ENCODE measurements at places on chromosomes 5 and 9.

DNA sequence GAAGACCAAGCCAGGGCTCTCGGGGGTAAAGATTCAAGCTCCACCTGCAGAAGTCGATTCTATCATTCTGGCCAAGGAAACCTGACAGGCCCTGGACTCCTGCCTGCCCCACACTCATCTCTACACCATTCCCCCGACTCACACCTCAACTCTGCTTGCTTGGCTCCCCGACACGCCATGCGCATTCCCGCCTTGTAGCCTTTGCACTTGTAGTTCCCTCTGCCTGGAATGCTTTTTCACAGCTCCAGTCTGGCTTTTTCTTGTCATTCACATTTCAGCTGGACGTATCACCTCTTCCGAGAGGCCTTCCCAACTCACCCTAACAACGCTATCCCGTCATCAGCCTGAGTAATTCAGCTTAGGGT is 28.7 kb upstream of the HAND1 start:
- DNase-seq: no peak

- DNase-seq: no peak
These were observed 334.2 kb upstream of the CCNH start for GRCh38 chr5:87746891-87747377.

DNA sequence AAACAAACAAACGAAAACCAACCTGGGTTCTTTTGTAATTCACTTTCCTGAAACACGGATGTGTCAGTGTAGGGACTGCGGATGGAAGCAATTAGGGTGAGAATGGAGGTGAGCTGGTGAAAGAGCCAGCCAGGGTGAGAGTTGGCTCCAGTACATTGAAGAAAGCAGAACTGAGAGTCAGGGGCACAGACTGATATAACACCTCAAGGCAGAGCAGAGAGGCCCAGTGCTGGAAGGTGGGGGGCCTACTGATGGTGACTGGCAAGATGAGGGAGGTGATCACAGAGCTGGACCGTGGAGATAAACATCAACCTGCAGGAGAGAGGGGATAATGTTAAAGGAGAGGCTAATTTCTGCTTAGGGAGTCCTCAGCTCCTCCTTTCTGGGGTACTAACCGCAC is 221.1 kb downstream of the MAN2A1 start:
- no peak for DNase-seq

DNA sequence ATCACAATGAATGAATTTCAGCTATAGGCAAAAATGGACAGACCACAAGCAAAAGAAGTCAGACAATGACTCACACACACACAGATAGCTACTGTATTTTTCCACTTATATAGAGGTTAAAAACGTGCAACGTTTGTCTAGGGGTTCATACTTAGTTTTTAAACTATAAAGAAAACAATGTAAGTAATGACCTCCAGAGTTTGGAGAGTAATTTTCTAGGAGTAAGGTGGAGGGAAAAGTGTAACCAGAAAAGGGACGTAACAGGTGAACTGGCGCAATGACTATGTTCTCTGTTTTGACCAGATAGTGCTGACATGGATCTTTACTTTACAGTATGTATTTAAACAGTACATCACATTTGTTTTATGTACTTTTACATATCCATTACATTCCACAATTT is 51.1 kb downstream of the FNIP1 start:
- no peak for DNase-seq

DNA sequence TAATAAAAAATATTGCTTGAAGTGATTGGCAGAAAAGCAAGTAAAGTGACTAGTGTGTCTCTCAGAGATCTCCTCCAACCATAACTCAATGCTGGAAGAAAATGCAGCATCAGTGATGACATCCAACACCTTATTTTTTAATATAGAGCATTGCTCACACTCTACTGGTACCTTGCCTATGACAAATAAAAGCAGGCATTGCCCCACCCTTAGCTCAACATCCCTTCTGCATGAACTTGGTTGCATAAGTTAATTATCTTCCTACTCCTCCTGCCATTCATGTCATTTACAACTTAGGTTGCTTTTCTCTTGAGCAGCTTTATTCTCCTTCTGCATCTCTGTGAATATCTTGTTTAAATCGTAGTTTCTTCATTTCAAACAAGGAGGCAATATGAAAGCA is 41.2 kb downstream of the FEM1C start:
- no peak for DNase-seq

DNA sequence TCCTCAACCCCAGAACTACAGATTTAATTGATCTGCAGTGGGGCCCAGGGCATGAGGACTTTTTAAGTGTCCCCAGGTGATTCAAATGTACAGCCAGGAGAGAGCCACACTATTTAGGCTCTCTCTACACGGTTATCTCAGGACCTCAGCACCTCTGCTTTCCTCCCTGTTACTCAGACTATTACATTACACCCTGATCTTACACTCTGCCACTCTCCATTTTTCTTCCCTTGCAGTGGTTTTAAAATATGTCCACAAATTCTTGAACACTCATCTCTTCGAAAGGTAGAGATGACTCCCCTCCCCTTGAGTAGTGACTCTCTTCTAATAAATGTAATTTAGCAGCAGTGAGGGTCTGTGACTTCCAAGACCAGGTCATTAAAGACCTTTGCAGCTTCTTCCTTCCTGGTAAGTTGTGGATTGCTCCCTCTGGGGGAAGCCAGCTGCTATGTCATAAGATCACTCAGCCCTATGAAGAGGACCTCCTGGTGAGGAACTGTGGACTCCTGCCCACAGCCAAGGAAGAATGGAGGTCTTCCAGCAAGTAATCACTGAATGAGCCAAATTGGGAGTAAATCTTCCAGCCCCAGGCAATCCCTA is 87.5 kb upstream of the SSBP2 start:
- DNase-seq: no peak

- no peak for DNase-seq
These were observed 58.4 kb downstream of the SH3GL2 start for GRCh38 chr9:17637229-17637628.

- no peak for DNase-seq
These were observed 1080.5 kb upstream of the DMAC1 start for GRCh38 chr9:8880060-8880459.

DNA sequence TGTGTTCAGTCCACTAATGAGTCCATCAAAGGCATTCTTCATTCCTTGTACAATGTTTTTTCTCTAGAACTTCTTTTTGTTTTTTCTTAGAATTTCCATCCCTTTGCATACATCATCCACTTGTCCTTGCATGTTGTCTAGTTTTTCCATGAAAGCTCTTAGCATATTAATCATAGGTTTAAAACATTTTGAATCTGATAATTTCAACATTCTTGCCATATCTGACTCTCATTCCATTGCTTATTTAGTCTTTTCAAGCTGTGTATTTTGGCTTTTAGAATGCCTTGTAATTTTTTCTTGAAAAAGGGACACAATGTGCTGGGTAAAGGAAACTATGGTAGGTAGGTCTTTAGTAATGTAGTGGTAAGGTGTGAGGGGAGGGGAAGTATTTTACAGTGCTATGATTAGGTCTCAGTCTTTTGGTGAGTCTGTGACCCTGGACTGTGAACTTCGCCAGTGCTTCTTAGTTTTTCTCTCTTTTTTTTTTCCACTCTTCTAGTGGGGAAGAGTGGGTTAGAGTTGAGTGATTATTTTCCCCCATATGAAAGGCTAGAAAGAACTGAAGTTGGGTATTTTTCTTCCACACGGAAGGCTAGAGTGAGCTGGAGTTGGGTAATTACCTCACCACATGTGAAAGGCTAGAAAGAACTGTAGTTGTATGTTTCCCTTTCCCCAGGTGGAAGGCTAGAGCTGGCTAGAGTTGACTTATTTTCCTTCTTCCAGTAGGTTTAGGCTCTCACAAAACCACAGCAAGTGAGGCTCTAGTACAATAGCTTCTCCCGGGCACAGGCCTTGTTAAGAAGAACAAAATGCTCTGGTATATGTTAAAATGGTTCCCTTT is 172.1 kb downstream of the SNX18 start:
- no peak for DNase-seq

GRCh38 chr9:31372799-31373587 is 1011.5 kb upstream of the ACO1 start:
- no peak for DNase-seq

GRCh38 chr9:95515272-95516113 is 1.3 kb downstream of the PTCH1 start:
- no peak for DNase-seq

DNA sequence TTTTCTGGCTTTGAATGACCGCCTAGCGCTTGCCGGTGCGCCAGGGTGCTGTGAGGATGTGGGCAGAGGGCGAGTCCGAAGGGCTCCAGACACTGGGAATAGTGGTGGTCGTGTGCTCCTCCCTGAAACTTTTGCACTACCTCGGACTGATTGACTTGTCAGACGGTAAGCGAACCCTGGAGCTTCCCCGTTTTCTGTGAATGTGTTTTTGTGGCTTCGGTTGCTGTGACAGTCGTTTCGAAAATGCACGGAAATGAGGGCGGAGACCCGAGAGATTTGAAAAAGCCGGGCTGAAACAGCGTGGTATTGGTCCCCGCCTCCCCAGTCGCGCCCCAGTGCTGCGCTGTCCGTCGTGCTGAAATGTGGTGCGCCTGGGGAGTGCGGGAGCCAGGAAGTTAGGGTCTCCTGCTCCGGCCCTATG is 102.5 kb upstream of the GABRP start:
- peak; percentile 19 for DNase-seq

DNA sequence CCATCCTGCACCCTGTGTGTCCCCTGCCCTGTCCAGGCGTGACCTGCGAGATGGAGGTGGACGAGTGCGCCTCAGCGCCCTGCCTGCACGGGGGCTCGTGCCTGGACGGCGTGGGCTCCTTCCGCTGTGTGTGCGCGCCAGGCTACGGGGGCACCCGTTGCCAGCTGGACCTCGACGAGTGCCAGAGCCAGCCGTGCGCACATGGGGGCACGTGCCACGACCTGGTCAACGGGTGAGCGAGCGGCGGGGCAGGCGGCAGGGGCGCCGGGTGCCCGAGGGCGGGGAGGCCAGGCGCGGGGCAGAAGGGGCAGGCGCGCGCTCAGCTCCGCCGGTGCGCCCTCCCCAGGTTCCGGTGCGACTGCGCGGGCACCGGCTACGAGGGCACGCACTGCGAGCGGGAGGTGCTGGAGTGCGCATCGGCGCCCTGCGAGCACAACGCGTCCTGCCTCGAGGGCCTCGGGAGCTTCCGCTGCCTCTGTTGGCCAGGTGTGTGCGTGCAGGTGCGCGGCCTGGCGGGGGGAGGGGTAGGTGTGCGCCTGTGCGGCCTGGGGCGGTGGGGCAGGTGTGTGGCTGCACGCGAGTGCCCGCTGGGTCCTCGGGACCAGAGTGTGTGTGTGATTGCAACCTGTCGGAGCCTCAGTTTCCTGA is 10.0 kb downstream of the CRB2 start:
- no peak for DNase-seq

GRCh38 chr5:5363045-5363444 is 59.4 kb upstream of the ICE1 start:
- DNase-seq: no peak

DNA sequence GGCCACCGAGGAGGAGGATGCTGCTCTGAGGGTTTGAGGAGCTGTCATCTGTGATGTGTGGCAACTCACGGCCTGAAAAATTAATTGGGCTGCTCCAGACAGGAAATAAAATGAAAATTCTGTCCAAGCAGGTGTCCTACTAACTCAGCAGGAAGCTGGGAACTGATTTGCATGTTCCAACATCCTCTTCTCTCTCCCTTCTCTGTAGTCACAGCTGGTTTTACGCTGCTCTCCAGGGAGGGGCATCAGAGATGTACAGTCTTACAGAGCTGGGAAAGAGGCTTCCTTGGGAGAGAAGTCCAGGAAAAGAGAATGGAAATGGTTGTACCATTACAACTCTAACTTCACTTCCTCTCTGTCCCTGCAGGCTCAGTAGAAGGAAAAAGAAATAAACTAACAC is 24.2 kb upstream of the SIL1 start:
- no peak for DNase-seq

- no peak for DNase-seq
These were observed 9.6 kb downstream of the KIAA1958 start for GRCh38 chr9:112496074-112496722.

DNA sequence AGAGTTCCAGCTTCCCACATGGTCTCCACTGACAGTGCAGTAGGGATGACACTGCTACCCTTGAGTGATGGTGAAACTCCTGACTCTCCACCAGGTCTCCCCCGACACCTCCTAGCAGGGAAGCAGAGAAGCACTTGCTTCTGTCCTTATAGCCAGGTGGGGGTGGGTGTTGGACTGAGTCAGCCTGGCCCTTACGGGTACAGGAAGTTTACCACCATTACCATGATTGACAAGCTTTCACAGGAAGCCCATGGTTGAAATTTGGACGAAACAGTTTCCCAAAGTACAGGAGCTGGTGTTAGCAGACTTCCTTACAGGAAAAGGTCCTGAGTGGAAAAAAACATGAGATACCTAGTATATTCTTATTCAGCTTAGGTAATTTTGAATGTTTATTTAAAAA is 3.1 kb upstream of the FBXL7 start:
- no peak for DNase-seq

DNA sequence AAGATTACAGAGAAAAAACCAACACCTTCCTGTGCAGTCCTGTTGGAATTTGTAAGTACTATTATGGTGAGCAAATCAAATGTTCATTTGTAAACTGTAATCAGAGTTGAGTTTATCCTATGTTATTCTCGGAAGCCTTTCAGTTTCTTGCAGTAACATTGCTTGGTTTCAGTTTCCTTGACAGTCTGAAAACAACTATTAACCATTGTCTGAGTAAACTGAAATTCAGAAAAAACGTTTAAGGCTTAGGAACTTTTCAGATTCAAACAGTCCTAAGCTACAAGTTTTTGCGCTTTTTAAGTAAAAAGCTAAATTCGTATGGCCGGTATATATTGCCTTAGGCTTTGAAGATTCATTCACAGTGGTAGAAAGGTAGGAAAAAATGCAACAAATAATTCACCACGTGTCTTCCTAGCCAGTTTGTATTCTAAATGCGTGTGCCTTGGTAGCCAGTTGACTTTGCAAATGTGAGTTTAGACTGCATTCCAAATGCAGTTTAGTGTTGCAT is 2.5 kb downstream of the GPBP1 start:
- DNase-seq: no peak

GRCh38 chr9:120490888-120491595 is 88.9 kb downstream of the CDK5RAP2 start:
- DNase-seq: no peak

GRCh38 chr5:9954869-9955268 is 294.8 kb downstream of the ATPSCKMT start:
- DNase-seq: no peak

DNA sequence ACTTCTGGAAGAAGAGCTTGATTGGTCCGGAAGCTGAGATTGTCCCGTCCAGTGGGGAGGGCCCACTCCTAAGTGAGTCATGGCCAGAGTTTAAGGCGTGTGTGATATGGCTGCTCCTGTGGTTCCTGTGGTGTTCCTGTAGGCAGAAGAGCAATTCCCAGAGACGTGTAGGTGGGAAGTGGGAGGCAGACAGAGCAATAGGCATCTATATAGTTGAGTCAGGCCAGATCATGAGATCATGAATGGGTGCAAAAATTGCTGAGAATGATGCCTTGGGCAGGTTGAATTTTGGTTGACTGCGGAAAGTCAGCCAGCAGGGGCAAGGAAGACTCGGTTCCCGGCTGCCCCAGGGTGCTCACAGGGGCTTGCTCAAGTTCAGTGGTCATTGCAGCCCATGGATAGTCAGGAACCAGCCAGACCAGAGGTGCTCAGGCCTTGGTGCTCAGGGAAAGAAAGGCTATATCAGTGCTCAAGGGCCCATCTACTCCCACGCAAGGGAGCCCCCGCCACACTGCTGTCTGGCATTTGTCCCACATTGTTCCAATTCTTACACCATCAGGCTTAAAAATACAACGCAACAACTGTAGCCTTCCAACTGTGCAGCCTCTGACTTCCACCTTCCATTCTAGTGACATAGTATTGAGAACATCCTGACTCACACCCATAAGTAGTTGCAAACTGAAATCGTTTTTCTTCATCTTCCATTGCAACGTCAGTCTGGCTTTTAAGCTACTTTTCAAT is 21.0 kb upstream of the GSN start:
- DNase-seq: no peak

Data from activated CD4-positive, alpha-beta T cell treated with anti-CD3 and anti-CD28 coated beads for 24 hours (primary cell).